ENCODE measurements at places on chromosomes 12 and 14. TPM values are rescaled to one million over a fixed set of nuclear protein-coding genes. Genes with fewer than 3 reads are reported as not detected.

DNA sequence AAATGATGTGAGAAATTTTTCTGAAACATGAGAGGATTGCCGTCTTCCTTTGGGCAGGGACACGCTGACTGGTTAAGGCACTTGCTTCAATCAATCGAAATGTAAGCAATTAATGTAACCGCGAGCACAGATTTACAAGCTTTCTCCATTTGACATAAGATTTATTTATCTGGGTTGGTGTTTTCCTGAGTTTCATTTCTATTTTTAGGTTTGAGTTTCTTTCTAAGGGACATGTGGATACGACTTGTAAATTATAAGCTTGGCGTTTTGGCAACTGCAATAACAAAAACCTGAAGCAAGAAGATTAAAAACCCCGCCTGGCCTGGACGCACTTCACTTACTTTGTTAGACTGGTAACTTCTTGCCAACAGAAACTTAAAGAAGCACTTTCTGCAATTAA, 20.3 kb upstream of the SINHCAF start:
- DNase-seq, result no peak
- no peaks in the 10 kb centered on the region for H3K36me3 ChIP-seq
- no peaks in the 10 kb centered on the region for H3K4me1 ChIP-seq
- no peaks in the 10 kb centered on the region for H3K27me3 ChIP-seq
- H3K27ac ChIP-seq, result no peak overlapping the region

GRCh38 chr12:46533723-46534122, 161.2 kb upstream of the SLC38A2 start:
- no peak for DNase-seq
- no peak overlapping the region for H3K4me3 ChIP-seq
- peaks cover 2% of the 10 kb centered on the region for H3K36me3 ChIP-seq
- no peak overlapping the region for H3K27ac ChIP-seq

TMEM132C gene
- polyA plus RNA-seq, result not detected

- H3K4me3 ChIP-seq, result no peak overlapping the region
- no peaks in the 10 kb centered on the region for H3K4me1 ChIP-seq
- H3K27me3 ChIP-seq, result no peaks in the 10 kb centered on the region
Observed at GRCh38 chr12:65319688-65320200, 41.3 kb downstream of the MSRB3 start.

AQP2 gene
- polyA plus RNA-seq, result not detected

GLI1 gene
- 1.2 TPM for polyA plus RNA-seq

CMA1 gene
- not detected for polyA plus RNA-seq
